ENCODE measurements at places on chromosomes 5 and 9.

- no peak for DNase-seq
Observed at GRCh38 chr9:21095561-21095960, 17.8 kb upstream of the IFNB1 start.

DNA sequence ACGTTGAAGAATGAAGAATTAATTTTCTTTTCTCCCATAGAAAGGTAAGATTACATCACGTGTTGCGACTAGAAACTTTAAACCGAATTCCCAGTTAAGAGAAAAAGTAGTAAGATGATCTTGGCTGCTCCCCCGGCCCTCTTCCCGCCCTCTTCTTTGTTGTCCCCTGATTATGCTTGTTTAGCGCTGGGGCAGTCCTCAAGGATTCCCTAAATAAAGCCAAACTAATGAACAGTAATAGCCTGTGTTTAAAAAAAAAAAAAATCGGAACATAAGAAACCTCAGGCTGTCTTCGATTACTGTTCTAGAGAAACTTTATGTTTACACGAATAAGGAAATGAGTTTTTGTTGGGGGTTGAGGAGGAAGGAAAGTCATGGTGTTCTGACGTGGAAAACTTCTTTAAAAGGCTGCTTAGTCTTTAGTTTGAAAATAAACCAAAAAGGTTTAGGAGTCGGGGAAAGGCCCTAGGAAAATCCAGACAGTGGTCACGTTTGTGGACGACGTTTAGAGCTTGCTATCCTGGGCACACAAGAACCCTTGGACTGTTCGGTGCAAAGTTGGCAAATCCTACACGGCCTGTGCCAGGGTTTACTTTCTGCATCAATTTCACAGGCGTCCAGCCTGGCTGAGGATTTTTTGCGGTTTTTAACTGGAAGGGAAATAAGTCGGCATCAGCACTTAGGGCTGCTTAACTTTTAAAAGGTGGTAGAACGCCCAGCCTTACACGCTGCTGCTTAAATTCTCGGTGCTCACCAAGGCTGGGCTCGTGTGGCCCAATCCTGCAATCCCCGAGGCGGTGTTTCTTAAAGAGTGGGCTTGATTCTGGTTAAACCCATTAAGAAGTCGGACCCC, 1.1 kb upstream of the MAT2B start:
- DNase-seq = no peak

GRCh38 chr5:10031817-10032216, 217.9 kb downstream of the ATPSCKMT start:
- no peak for DNase-seq

- DNase-seq = no peak
Observed at GRCh38 chr5:80894083-80894482, 66.1 kb upstream of the RASGRF2 start.

DNA sequence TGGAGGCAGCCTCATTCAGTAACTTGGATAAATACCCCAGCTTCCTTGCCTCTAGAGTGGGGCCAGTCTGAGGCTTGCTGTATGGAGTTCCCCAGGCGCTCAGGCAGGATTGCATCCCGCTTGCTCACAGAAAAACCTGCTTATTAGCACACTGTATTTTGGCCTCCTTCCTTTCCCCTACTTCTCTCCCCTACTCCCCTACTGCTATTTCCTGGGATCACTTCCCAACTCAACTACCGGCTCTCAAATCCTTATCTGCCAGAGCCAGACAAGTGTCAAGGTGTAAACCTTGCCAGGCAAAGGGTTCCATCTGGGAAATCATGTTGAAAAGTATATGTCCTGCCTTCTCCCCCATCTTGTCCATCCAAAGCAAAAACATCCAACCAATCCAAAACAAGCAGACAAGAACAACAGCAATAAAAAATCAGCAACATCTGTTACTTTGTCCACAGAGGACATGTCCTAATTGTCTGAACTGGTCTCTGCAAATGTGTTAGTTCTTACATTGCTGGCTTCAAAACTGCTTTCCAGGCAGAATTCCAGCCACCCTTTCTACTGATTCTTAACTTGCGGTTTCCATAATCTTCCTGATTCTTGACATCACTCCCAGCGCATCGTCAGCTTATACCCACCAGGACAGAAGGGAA, 164.1 kb upstream of the SEMA6A start:
- DNase-seq = no peak

- no peak for DNase-seq
Observed at GRCh38 chr5:172598251-172599203, 42.5 kb upstream of the NEURL1B start.

GRCh38 chr9:105021917-105022316, 94.0 kb upstream of the ABCA1 start:
- DNase-seq = no peak

DNA sequence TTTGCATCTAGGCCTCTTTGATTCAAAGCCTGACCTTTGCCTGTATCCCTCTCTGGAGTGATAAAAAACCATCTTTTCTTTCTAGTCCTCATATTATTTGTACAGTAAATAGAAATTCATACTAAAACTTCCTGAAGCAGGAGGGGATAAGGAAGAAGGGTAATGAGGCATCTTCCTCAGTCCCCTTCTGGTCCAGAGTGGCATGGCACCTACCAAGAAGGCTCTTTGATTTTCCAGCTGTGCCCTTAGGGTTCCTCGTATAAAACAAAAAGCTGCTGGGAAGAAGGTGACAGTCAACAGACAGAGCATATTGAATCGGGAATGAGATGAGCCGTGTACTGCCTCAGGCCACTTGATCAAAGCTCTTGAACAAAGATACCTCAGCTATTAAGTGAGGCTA, 71.9 kb upstream of the SPDL1 start:
- no peak for DNase-seq

DNA sequence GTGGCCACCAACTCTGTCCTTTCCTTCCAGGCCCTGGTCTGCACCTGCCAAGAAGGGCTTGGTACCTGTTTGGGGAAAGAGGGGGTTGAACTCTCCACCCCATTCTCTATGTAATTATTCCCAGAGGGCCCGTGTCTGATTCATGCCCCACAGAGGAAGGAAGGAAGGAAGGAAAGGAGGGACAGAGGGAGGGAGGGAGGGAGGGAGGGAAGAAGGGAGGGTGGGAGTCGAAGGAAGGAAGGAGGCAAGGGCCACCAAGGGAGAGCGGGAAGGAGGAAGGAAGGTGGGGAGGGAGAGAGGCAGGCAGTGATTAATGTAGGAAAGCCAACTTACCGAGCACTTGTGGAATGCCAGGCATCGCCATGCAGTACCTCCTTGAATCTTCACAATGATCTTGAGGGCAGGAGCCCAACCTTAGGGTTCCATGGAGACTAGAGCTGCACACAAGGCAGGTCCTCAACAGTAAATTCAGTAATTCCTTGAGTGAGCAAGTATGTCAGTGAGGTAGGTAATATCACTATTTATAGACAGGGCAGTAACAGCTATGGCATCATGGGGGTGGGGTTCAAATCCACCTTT, 75.8 kb downstream of the FGF18 start:
- no peak for DNase-seq

DNA sequence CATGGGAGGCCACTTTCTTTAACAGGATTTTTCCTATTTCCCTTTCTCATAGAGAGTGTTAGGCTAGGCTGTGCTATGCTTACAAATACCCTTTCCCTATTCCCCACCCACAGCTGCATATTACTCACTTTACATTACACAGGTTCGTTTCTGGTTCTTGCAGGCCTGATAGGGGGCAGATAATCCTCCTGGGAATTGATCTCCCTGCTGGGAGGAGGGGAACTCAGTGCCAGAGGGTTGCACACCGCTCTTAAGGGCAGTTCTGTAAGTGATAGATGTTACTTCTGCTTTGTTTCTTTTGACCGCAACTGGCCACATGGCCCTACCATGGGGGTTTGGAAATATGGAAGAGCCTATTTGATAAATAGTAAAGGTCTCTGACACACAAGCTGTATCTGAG, 54.0 kb upstream of the NTRK2 start:
- DNase-seq = no peak

DNA sequence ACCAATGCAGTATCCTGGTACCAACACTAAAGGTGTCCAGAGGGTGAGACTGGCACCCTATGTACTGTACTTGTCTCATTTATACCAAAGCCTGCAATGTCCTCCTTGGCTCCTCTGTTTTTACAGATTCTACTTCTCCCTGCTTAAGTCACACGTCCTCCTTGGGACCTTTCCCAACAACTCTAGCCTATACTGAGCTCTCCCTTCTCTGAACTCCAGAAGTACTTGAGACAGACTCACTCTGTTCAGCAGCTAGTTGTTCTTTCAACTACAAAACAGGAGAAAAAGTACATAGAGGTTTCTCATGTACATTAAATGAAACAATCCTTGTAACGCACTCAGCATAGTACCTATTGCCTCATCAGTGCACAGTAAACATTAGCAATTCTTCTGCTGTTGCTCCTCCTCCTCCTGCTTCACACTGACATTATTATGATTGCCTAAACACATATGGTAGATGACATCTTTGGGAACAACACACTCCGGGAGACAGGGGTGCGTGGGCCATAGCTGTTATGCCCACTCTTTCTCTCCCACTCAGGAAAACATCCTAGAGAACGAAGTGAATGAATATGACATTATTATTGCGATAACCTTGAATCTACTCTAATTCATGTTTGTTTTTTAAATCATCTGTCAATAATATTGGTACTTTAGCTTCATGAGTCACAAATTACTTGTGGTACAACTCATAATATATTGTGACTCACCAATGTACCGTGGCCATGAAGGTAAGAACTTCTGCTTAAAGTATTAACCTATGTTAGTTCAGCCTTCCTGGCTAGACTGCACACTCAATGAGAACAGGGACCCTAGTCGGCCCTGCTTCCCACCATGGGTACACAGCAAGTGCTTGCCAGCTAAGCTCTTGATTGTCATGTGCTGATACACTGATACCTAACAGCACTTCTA, 180.3 kb upstream of the ADRA1B start:
- no peak for DNase-seq

DNA sequence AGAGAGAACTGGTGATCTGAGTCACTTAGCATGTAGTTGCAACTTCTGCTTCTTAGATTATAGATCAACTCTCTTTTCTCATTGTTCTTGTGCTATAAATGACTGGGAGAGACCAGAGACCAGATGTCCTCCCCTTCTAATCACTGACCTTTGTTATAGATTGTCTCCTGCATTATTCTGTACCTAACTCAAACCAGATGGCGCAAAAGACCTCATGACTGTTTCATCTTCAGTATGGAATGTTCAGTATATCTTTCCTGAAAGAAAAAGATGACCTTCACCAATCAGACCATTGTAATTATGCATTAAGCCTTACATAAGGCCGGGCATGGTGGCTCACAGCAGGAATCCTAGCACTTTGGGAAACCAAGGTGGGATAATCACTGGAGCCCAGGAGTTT, 30.5 kb upstream of the ADAM19 start:
- DNase-seq = no peak

DNA sequence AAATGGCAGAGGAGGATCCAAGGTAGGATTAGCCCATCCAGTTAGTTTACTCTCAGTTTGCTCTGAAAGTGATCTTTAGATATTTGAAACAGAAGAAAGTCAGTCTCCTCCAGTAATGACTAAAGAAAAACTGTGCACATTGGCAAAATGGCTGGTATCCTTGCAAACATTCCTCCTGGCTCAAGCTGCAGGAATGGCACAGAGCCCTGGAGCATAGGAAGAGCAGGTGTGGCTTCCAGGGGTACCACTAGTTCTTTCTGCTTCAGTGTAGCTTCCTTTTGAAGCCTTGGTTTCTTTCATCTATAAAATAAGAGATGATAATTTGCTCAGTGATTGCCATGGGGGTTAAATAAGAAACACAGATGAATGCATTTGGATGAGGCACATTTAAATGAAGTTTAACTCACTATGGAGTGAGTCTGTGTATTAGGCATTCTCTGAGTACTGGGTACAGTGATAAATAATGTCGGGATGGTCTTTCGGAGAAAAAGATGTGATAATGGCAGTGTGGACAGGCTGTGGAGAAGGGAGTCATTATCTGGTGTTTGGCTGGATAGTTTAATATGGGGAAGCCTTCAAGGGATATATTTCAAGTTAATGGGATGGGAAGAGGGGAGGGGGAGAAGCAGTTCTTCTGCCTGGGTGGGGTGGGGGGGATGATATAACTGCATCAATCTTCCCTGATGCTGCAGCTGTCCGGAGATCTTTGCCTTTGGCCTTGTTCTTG, 217.3 kb upstream of the KLF4 start:
- no peak for DNase-seq

GRCh38 chr5:56569076-56569475, 246.3 kb upstream of the MAP3K1 start:
- DNase-seq = no peak

DNA sequence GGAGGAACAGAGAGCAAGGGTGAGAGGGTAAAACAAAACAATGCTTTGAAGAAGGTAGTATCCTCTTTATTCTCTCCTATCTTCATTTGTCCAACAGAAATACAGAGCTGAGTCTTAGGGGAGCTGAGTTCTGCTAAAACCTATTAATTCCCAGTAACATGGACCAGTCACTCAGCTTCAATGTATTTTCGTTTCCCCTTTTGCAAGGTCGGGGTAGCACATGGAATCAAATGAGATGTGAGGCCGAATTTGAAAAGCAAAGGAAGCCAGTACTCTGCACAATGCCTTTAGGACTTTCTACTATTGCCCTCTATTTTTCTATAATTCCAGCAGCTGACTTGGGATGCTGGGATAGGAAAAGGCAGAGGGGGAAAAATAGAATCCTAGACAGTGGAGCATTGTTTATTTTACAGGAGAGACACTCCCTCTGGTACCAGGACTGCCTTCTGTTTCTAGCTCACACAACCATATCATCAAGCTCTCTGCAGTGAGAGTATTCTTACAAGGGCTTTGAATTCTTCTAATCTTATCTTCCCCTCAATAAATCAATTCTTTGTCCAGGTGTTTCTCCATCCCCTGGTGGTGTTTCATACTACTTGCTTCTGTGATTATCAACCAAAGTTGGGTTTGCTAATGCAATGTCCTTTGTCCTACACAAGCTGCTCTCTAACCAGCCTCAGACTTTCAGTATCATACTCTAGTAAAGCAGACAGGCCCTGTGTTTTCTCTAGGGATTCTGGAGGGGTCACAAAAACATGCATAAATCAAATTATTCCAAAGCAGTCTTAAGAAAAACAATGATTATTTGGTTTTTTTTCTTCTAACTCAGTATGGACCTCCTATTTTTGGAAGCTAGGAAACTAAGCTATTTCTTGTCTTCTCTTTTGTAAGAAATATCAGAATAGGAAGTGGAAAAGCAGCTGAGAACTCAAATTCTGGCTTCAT, 341.5 kb downstream of the OSTF1 start:
- no peak for DNase-seq

- no peak for DNase-seq
Observed at GRCh38 chr5:68562308-68562707, 346.8 kb downstream of the PIK3R1 start.
